Activated CD4-positive, CD25-positive, alpha-beta regulatory T cell (primary cell): ENCODE measurements at places on chromosomes 2 and 18.

DNA sequence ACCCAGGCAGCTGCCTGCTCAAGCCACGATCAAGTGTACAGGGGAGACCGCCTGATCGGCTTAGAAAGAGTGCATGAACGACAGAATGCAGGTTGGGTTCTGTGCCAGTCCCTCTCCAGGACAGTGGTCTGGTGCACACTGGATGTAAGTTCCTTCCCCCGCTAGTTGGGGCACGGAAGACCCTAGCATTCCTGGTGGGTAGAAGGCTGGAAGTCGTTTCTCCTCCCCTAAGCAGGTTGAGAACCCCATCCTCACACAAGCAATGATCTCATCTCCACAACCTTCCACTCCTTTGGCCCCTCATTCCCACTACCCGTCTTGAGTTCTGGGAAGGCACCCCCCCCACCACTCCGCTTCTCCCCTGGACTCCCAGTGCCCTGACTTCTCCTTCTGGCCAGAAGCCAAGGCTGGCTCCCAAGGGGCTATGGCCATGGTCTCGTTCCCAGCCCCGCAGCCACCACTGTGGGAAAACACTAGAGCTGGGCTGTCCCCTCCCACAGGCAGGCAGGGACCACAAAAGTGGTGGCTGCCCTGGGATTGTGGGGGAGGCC lies 1.4 kb upstream of the ANKRD39 start:
- DNase-seq = no peak

DNA sequence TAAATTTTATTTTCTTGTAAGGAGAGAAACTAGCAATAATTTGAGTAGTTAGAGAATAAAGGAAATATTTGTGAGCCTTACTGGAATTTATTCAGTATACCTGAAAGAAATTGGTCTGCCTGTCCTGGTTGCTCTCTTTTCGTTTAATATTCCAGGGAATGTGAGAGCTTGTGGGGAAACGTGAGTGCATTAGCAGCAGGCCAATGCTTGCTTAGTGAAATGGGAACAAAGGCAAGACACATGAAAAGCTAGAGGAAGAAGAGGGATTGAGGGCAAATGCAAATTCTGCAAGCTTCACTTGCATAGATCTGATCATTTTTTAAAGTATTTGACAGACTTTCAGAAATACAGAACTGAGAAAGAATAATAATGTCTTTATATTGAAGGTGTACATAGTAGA lies 111.0 kb downstream of the ERBB4 start:
- no peak for DNase-seq

DNA sequence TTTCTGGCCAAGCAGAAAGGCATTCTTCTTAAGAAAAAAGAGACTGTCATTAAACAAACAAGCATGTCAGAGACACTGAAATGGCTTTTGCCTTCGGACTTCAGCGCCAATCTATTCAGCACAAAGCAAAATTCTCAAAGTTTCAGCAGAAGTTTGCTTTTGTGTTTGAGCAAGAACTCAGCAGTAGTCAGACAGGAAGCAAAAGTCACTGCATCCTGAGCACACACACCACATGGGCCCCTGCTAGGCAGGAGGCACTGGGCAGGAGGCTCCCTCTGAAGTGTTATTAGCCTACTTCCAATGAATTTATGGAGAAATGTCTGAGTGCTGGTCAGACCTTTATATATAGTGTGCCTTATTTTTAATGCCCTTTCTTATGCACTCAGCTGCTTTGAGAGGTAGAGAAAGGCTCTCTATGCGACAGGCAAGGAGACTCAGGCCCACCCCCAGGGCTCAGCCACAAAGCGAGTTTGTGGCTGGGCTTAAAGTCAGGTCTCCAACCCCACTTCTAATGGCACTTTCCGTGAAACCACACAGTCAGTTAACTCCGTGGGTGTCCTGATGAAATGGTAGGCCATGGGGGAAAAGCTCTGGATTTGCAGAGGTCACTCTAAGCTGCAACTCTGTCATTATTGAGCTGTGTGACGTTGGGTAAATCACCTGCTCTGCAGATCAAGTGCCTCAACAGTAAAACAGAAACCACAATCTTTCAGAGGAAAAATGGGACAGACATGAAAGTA lies 161.0 kb upstream of the TMEM200C start:
- DNase-seq = no peak

DNA sequence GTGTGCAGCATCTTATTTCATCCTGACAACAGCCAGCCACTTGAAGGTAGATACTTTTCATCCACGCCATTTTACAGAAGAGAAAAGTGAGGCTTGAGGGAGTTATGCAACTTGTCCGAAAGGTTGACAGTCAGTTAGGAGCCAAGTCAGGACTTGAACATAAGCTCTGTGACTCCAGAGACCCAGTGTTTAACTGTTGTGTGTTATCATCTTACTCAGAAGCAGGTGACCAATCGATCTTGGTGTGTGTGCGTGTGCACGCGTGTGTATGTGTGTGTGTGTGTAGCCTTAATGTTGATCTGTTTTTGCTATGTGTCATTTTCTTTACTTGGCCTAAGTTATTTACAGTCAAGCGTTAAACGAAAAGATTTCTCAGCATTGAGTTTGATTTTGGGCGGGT lies 22.0 kb downstream of the DRC1 start:
- no peak for DNase-seq
